ENCODE measurements at places on chromosomes 1 and 21.

GRCh38 chr1:47507881-47508701 lies 70.2 kb downstream of the FOXD2 start:
- peak; percentile 39 for DNase-seq

DNA sequence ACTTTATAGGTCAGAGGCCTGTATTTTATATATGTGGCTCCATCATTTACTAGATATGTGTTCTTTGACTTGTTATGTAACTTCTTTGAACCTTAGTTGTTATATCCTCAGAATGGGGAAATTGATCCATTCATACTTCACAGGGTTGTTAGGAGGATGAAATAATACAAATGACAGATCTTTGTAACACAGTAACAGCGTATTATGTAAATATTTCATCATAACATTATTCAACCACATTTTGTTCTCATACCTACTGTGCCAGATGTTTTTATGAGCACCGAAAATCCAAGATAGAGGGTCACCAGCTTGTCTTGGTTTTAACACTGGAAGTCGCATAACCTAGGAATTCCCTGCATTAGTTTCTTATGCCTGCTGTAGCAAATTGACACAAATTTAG lies 3.3 kb downstream of the SUCO start:
- DNase-seq = no peak

DNA sequence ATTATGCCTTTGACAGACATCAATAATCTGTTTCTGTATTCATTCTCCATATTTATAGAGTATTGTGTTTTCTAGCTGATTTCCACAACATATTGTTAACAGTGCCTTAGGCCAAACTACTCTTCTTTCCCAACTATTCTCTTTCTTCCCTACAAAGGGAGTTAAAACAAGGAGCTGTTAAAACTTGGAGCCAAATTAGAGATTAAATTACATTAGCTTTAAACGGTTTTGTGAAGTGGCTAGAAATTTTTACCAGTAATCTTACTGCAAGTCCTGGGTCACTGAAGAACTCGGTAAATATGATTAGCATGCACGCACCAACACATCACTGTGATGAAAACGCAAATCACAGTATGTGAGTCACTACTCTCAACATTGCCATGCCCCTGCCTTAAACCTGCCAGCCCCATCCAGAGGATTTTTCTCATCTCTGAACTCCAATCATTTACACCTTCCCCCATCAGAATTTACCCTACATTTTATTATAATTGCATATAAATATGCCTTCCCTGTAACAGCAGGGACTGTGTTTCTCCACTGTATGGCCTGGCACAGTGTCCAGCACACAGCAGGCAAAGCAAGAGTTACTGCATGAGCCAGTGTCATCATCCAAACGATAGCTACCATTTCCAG lies 1.5 kb upstream of the PRDX6 start:
- DNase-seq = no peak

- DNase-seq = no peak
Observed at GRCh38 chr1:167276969-167277368, 56.3 kb downstream of the POU2F1 start.

- DNase-seq = no peak
Observed at GRCh38 chr1:229305392-229305791, 34.5 kb downstream of the RAB4A start.

DNA sequence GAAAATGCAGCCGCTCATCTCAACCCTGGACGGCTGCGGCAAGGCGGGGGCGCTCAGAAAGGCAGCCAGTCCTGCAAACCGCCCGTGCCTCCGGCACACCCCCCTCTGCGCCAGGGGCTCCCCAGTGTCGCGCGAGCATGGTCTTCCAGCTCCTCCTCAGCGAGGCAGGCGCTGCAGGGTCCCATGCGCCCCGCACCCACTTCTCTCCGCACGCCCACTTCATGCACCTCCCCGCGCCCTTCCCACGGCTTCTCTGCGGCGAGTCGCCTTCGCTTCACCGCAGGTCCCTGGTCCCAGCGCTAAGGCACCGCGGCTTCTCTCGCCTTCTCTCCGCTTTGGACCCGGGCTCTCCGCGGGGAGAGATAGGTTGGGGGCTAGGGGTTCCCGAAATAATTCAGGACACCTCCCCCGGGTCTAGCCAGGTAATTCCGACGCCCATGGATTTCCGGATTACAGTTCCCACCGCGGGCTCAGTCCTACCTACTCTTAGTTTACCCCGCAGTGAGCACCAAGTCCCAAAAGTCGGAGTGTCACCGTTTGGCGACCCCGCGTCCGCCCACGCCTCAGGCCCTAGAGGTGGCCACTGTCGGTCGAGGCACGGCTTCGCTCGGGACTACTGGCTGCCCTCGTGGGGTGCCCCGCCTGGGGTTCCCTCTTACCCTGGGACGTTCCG lies 67.5 kb downstream of the SYT2 start:
- no peak for DNase-seq

- DNase-seq = no peak
Observed at GRCh38 chr1:243287123-243287460, 31.3 kb downstream of the SDCCAG8 start.

DNA sequence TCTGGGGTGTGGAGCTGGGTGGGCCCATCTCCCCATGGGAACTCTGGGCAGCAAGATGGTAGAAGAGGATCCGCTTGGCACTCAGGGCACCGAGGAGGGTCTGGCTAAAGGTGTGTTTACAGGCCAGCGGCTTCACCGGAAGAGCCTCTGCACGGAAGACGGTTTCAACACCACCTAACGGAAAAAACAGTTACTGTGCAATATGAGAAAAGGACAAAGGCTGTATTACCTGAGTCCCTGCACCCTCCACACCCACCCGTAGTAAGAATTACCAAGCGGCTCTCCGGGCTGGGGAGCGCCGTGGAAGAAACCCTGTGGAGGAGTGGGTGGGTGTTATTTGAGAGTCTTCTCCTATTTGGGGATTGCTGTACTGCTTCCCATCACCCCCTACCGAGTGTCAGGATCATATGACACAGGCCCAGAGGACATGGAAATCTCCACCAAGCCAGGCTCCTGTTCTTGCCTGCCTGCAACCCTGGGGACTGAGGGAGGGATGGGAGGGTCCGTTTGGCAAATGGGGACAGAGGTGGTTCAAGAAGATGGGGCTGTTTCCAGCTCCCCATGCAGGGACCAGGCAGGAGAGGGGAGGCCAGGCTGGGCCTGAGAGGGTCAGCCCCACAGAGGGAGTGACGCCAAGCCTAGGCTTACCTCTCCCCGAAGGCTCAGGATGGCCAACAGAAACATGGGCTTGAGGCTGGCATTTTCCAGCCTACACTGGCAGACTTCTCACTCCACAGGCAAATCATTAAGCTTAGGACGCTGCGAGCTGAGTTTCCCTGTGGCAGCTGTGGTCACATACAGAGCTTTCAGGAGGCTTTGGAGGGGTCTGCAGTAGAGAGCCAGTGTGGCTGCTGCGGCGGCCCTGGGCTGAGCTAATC lies 203.5 kb upstream of the TMEM51 start:
- DNase-seq = no peak

DNA sequence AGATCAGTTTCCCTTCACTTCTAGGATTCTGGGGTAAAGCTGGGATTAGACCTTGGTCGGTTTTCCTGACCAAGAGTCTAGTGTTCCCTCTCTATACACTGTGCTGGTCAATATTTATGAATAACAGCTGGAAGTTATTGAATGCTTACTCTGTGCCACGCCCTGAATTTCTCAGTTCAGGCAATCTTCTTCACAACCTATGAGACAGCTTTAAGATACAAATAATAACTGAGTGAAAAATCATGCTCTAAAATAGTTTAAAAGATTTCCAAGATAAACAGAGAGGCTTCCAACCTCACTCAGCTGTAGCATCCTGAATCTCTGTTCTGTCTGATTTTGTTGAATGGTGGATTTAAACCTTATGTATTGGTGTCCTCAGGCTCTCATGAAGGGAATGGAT lies 72.2 kb downstream of the GNG12 start:
- no peak for DNase-seq

All from stimulated activated CD4-positive, alpha-beta T cell treated with anti-CD3 and anti-CD28 coated beads, Interleukin-4, amount 100 ng/mL, for 1 hour (primary cell).